H9 (cell line): ENCODE measurements at places on chromosomes 6 and 20.

DNA sequence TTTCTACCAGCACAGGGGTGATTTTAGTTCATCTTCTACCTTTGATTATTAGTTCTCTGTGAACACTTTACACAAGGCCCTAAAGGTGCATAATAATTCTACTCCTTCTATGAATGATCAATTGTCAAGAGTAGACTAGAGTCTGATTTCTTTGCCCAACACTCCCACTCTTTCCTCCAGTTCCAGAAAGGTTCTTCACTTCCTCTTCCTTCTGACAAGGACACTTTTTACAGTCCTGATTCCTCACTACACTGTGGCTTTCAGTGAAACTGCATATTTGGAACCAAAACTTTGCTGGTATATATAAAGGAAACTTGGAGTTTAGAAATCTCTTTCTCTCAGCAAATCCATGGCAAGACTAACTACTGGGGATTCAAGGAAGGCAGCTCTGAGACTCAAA is 10.6 kb upstream of the RSPO3 start:
- no peak for DNase-seq

DNA sequence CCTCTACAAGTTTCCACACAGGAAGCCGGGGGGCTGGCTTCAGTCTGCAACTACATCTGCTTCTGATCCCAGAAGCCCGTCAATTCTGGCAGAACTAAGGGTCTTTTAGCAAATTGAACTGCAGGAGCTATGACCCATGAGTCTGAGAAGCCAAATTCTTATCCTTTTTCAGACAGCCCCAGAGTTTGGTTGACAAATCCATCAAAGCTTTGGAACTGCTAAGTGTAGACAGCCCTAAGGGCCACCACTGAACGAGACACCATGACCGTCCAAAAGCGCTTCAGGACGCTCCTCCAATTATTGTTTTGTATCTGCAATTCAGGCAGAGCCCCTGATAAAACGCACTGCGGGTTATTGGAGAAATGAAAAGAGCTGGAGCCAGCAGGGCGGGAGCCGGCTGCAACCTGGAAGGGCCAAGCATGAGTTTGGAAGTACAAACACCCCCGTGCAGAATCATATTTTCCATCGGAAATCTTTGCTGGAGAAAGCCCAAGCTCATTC is 67.1 kb downstream of the GNAS-AS1 start:
- DNase-seq, result no peak

GRCh38 chr6:88008831-88009231 is 38.8 kb upstream of the SPACA1 start:
- no peak for DNase-seq

GRCh38 chr6:5335020-5335419 is 73.7 kb downstream of the FARS2 start:
- no peak for DNase-seq

- DNase-seq, result no peak
Observed at GRCh38 chr20:12113468-12114371, 196.0 kb downstream of the BTBD3 start.

DNA sequence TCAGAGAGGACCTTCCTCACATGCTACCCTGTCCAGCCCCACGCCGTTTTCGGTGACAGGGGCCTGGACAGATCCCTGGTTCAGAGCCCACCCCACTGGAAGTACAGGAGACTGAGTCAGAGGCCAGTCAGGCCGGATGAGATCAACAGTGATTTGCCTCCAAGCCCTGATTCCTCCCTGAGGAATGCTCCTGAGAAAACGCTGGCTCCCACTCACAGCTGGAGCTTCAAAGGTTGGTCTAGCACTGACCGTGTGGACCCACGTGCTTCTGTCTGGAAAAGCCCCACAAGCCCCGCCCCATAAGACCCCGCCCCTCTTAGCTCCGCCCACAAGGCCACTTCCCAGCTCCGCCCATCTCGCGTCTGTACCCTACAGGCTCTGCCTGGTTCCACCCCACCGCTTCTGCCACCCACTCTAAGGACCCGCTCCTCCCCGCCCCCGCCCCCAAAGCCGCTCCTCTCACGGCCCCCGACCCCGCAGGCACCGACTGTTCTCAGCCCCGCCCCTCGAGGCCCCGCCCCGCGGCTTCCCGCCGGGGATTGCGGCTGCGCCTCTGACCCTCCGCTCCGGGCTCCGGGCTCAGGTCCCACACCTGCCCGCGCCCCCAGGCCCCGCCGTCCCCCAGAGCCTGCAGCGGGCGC is 64.9 kb upstream of the BHLHE23 start:
- DNase-seq, result peak; percentile 92

GRCh38 chr6:36976931-36977330 is 9.1 kb downstream of the MTCH1 start:
- DNase-seq, result no peak

GRCh38 chr6:42336431-42336830 is 115.3 kb downstream of the TRERF1 start:
- no peak for DNase-seq

- DNase-seq, result peak; percentile 84
Observed at GRCh38 chr6:41560431-41561192, 14.4 kb downstream of the FOXP4 start.

DNA sequence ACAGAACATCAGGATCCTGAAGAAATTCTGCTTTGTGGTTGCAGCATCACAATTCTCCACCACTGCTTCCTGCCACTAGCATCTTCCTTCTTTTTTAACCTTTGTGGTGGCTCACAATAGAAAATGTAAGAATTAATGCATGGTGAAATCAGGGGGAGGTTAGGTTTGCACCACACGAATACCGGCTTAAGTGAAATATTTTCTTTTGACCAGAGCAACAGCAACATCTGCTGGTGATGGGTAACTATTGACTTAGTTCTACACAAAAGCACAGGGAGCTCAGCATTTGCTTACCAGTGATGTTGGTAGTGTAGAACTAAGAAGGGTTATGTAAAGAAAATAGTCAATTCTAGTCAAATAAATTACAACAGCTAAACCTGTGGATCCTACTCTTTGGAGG is 280.5 kb downstream of the SYNE1 start:
- no peak for DNase-seq

GRCh38 chr6:44049163-44049988 is 77.9 kb downstream of the MRPL14 start:
- no peak for DNase-seq

DNA sequence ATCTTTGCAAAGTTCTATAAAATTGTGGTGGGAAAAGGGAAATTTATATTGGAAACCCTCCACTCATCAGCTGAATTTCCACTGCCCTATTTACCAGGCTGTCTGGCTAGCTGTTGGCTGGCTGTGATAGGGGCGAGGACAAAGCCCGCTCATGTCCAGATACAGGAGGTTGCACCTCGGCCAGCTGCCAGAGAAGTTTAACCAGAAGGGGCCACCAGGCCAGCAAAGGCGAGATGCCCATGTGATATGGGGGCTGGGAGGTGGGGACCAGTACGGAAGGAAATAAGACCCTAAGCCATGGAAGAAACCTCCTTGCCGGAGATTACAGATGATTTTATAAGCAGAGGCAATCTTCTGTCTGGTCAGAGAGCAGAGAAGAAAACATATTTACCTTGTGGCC is 143.8 kb downstream of the FNDC1 start:
- DNase-seq, result no peak

DNA sequence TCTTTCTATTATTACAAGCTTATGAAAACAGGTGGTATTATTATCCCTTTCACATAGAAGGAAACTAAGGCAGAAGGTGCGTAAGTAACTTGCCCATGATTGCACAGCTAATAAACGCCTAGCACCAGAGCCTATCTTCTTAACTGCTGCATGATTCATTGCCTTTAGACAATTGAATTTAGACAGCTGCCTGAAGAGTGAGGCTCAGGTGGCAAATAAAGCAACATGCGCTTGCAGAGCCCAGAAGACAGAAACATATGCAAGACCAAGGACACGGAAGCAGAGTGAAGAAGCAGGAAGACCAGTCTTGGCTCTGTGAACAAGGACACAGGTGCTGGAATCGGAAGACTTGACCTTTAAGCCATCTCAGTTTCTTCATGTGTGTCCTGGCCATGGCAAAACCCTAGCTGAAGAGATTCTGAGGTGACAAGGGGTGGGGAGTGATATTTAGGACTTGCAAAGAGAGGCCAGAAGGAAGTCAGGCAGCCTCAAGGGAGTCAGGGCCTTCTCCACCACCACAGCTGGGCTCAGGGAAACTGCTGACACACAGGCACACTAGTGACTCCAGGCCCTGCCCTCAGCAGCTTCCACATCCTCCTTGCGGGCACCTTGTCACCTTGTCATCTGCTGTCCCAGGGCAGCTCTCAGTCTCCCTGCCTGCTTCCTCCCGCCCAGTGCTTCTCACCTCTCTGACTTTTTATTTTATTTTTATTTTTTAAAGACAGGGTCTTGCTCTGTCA is 91.7 kb upstream of the SLC22A16 start:
- no peak for DNase-seq

GRCh38 chr6:160036790-160037206 is 67.9 kb downstream of the IGF2R start:
- no peak for DNase-seq

GRCh38 chr6:152637296-152638047 is at the start of gene SYNE1:
SYNE1 (minus strand) TSS chr6:152637362; CDS start chr6:152628331, 9,031 bp downstream.
- no peak for DNase-seq

DNA sequence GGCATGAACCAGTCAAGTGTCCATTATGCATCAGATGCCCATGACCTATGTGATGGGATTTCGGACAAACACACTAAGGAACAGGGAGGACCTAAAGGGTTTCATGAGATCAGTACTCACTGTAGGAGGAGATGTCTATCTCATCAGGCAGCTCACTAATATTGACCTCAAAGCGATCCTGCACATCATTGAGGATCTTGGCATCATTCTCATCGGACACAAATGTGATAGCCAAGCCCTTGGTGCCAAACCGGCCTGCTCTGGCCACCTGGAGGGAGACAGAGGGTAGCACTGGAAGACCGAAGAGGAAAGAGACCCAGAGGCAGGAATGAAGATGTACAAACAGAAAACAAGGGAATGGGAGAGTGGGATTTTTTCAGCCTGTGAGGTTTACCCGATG is 1.9 kb downstream of the MCCD1 start:
- no peak for DNase-seq

- DNase-seq, result peak; percentile 77
Observed at GRCh38 chr6:104682722-104683643, 176.7 kb downstream of the HACE1 start.
